NCI-H1417 (cell line): ENCODE measurements at places on chromosomes 16 and 17.

DNA sequence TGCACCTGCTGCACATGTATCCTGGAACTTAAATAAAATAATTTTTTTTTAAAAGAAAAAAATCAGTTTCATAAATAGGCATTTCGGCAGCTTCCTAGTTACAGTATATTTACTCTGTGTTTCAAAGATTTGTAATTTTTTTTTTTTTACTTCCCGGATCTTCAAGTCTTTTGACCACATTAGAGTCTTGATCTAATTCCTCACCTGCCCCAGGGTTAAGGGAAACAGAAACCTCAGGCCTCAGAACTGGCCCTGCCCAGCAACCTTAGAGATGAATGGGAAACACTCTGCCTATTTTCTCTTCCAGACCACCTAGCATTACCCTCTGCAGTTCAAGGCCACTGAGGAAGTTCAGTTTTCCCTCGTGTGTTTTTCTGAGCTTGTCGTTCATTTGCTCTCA, 304.0 kb downstream of the MAF start:
- DNase-seq: no peak

DNA sequence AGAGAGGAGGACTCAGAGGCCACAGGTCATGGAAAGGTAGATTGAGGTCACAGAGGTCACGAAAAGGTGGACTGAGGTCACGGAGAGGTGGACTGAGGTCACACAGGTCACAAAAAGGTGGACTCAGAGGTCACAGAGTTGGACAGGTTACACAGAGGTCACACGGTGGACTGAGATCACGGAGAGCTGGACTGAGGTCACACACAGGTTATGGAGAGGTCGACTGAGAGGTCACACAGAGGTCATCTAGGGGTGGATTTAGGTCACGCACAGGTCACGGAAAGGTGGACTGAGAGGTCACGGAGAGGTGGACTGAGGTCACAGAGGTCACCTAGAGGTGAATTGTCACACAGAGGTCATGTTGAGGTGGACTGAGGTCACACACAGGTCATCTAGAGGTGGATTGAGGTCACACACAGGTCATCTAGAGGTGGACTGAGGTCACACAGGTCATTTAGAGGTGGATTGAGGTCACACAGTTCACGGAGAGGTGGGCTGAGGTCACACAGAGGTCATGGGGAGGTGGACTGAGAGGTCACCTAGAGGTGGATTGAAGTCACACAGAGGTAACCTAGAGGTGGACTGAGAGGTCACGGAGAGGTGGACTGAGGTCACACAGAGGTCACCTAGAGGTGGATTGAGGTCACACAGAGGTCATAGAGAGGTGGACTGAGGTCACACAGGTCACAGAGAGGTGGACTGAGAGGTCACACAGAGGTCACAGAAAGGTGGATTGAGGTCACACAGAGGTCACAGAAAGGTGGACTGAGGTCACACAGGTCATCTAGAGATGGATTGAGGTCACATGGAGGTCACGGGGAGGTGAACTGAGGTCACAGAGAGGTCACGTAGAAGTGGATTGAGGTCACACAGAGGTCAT, 26.7 kb upstream of the JPT2 start:
- DNase-seq: no peak

GRCh38 chr16:81940781-81941560, 70.3 kb downstream of the SDR42E1 start:
- peak; percentile 5 for DNase-seq

- DNase-seq: no peak
These were observed 40.6 kb upstream of the HOXB13 start for GRCh38 chr17:48769009-48769675.

DNA sequence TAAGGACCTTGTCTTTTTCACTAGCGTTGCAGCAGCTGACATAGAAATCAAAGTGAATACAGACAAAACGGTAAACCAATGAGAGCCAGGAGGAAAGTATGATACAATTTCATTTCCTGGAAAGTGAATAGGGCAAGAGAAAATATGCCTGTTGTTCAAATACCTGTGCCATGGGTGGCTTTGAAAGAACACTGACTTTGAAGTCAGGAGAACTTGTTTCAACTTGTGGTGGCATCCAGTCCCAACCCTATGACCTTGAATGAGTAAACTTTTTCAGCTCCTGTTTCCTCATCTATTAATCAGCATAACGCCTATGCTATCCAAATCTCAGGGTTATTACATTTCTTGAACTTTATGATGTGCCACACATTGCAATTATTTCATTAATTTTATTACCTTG, 173.7 kb upstream of the HS3ST3A1 start:
- no peak for DNase-seq

- no peak for DNase-seq
These were observed 13.6 kb upstream of the TNS4 start for GRCh38 chr17:40515011-40515410.
